ENCODE measurements at places on chromosomes 16 and 17.

GRCh38 chr16:71762186-71762585 is 37.7 kb upstream of the PHLPP2 start:
- peak; percentile 62 for DNase-seq

DNA sequence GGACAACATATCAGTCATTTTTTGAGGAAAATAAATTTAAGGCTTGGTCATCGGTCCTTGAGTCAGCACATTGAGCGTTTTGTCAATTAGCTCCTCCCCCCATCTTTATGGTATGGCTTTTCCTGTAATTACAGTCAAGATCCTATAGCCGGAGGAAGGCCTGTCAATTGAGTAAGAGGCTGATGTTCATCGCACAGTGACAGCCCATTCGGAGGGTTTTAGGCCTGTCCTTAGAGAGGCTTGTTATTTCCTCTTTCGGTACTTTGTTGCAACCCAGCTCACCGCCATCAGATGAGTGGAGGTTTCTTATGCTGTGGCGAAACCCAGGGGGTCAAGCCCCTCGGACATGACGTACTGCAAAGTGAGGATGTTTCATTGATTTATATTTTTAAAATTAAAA is 395.2 kb downstream of the WWOX start:
- DNase-seq, result no peak

- peak; percentile 4 for DNase-seq
These were observed 46.3 kb downstream of the DNAH9 start for GRCh38 chr17:11644265-11645212.

DNA sequence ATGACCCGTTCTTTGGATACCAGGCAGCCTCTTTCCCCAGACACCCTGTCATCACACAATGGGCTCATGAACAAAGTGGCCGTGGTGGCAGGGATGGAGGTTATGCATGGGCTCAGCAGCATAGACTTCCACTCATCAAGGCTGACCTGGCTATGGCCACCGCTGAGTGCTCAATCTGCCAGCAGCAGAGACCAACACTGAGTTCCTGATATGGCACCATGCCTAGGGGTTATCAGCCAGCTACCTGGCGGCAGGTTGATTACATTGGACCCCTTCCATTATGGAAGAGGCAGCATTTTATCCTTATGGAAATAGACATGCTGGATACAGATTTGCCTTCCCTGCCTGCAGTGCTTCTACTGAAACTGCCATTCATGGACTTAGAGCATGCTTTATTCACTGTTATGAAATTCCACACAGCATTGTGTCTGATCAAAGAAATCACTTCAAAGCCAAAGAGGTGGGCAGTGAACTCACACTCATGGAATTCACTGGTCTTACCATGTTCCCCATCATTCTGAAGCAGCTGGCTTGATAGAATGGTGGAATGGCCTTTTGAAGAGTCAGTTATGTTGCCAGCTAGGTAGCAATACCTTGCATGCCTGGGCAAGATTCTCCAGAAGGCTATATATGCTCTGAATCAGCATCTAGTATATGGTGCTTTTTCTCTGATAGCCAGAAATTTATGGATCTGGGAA is 160.6 kb downstream of the PRKCB start:
- DNase-seq, result no peak

DNA sequence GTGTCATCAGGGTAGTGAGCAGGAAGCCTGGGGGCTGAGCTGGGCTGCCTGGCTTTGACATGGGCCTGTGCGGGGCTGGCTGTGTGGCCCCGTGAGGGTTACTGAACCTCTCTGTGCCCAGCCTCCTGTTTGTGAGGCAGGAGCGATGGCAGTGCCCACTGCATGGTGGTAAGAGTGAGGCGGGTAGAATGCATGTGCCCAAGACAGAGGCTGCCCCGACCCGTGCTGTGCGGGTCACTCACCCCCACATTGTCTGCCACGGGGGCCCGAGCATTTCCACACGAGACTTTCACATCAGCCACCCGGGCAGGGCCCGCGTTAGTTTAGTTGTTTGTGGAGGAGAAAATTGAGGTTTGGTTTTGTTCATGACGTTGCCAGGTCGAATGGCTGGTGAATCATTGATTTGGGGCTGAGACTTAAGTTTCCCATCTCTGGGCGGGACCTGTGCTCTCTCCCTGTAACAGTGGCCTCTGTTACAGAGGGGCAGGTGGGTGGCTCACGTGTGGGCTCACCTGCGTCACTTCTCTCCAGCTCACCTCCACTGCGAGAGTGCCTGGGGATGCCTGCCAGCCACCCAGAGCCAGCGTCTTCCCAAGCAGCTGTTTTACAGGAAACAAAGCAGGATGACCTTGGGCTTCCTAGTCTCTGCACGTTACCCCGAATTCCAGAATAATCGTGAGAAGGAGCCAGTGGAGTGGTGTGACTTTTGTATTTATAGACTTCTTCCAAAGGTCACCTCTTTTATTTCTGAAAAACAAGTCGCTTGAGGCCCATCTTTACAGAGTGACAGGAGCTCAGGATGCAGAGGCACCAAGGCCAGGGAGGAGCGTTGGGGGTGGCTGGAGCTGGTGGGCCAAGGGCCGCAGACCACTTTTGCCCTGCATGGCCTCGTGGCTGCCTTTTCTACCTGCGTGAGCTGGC is 150.6 kb downstream of the RPTOR start:
- no peak for DNase-seq

DNA sequence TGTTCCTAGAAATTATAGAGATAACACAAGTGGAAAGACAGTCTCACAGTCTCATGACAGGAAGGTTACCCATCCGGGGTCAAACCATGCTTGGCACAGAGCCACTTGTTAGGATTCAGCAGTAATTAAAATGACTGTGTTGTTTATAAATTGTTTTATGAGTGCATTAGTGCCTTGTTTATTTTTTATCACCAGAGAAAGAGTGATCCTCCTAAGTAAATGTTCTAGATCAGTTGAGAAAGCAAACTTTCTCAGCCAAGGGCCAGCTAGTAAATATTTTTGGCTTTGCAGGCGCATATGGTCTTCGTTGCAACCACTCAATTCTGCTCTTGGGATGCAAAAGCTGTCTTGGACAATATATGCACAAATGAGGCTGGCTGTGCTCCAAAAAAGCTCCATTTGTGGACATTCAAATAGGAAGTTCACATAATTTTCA is 253.9 kb upstream of the CACNG5 start:
- DNase-seq, result no peak

DNA sequence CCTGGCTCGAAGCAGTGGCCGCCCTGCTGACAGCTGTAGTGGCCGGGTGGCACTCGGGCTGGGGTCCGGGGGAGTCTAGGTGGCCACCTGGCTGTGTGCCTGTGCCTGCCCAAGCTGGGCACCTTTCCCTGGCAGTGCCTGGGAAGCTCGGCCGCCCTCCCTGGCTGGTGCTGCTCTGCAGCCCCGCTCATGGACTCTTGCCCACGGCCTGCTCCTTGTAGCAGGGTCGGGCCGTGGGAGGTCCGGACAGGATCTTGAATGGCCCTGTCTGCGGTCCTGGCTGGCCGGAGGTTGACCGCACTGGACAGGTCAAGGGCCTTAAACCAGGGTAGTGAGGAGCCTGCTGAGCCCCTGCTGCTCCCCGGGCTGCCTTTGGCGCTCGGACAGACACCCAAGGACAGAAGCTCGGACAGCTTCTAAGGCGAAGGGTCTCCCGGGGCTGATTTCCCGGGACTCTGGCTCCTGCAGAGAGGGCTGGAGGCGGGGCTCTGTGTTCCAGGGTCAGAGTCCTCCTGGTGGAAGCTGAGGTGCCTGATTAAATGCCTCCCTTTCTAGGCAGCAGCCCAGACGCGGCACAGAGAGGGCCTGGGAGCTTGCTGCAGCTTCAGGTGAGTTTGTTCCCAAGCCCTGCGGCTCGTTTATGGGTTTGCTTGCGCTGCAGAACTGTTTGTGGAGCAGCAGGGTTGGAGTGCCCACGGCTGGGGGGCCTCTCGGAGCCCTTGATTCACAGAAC is 6.0 kb downstream of the CAPN15 start:
- DNase-seq, result no peak

DNA sequence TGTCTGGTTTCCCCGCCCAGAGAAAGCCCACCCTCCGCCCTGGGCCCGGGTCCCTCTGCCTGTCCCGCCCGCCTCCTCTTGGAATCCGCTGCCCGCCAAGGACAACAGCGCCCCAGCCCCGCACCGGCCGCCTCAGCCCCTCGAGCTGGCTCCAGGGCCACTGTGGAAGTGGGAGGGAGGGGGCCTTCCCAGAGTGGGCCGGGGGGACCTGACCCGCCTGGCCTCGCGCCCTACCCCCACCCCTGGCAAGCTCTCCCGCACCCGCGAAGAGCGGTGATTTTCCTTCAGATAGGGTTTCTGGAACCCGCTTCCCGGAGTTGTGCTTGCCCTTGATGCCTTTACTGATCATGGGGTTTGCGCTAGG is 2.3 kb upstream of the CBX8 start:
- DNase-seq, result no peak

DNA sequence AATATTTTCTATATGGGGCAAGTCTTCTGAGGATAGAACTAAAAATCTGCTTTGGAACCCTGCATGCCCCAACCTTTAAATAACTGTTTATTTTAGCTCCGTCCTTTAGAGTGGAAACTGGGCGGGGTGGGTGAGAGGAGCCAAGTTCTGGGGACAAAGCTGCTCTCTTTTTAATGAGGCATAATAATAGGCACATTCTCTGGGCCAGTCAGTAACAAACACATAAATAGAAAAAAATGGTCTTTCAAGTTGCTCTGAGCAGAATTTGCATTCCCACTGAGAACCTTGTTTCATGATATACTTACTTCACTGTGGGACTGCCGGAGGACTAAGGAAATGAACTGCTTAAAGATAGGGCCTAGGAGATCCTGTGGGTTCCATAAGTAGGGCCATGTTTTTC is 51.5 kb downstream of the KNOP1 start:
- no peak for DNase-seq

- no peak for DNase-seq
These were observed 20.2 kb downstream of the MBTPS1 start for GRCh38 chr16:84096447-84097005.

DNA sequence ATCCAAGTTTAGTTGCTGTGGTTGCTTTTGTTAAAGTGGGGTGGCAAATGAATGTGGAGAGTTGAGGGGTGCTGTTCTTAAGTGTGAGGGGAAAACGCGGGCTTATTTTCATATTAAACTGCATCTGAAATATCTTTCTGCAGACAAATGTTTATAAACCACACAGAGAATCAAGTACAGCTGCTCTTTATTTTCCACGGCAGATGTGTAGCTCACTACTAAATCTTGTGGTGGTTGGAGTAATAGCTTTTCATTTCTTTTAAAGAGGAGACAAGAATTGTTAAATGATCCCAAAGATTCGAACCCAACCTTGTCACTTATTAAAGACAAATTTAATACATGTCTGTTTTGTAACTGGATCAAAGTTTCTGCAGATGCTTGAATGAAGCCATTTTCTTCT is 2.1 kb downstream of the CLTC start:
- DNase-seq, result no peak

DNA sequence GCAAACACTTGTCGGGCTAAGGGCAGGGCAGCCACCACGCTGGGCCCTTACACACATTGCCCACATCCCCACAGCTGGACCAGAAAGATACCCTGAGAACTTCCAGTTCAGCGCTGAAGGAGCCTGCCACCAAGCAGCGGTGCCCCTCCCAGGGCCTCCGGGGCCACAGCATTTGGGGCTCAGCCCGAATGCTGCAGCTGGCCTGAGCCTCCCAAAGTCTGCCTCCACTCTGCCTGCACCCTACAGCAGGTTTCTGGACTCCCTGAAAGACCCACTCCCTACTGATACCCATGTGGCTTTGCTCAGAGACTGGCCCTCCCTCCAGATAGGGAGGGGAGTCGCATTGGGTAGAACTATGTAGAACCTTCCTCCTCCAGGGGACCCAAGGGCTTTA is 1.5 kb downstream of the MCRIP1 start:
- no peak for DNase-seq

GRCh38 chr16:15919331-15919730 is 30.1 kb upstream of the ABCC1 start:
- DNase-seq, result no peak

- no peak for DNase-seq
These were observed 2.0 kb downstream of the TP53I13 start for GRCh38 chr17:29570521-29570920.

DNA sequence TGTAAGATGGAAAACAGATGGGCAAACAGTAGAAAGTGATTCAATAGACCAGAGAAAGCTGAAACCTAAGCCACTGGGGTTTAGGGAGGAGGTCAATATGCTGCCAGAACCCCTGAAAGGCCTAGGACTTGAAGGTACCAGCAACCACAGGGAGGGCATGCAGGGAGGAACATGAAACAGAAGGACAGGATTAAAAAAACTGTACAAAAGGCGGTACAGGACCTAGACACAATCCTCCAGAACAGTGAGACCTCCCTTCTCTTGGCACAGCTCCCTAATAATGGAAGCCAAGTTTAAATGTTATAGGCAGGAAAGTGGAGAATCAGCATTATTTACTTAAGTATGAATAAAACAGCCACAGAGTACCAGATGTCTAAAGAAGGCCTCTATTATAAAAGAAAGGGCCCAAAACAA is 105.5 kb downstream of the SPAG9 start:
- DNase-seq, result no peak

GRCh38 chr16:35752773-35753558 is 2293.6 kb downstream of the TP53TG3F start:
- no peak for DNase-seq

GRCh38 chr16:85324488-85324887 is 212.2 kb upstream of the CIBAR2 start:
- no peak for DNase-seq

GRCh38 chr17:49224198-49224996 is 6.2 kb downstream of the PHOSPHO1 start:
- no peak for DNase-seq

DNA sequence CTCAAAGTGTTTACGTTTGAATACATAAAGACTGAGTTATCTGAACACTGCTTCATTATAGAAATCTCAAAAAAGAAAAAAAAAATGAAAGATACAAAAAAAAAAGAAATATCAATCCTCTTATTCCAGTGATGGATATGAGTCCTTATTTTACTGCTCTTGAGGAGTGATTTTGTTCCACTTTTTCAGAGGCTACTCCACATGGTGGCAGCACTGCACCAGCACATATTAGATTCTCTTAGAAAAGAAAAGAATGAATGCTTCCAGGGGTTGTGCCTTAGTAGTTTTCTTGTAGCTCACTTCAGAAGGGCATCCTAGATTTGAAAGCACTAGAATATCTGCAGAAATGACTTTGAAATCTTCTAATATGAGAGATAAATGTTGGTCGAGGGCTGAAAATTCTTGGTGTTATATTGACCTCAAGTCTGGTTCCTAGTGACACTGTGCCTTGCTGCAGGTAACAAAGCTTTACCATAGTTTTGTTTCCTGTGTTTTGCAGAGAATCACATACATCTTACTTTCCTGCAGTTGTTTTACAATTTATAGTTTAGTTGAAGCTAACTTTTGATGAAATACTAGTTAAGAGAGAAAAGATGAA is 25.9 kb downstream of the AP2B1 start:
- DNase-seq, result no peak

- no peak for DNase-seq
These were observed 5.5 kb upstream of the TM4SF5 start for GRCh38 chr17:4766201-4766600.

DNA sequence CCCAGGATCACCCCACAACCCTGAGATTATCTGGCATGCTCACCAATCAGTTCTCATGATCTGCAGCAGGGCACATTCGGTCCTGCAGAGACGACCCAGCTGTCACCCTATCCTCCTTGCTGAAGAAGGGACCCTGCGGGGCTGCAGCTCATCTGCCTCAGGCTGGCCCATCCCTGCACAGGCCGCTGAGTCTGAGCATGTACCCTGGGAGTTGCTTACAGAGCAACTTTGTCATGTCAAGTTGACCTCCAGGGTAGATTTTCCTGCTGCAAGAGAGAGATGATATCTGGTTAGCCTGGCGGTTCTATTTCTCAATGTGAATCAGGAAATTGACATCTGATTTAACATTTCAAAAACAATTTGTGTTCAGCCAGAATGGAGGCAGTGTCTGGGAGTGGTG is 36.0 kb upstream of the ADCY9 start:
- no peak for DNase-seq

GRCh38 chr16:19898924-19899604 is 14.4 kb upstream of the GPRC5B start:
- DNase-seq, result no peak
